ENCODE measurements at places on chromosomes 1 and 21.

DNA sequence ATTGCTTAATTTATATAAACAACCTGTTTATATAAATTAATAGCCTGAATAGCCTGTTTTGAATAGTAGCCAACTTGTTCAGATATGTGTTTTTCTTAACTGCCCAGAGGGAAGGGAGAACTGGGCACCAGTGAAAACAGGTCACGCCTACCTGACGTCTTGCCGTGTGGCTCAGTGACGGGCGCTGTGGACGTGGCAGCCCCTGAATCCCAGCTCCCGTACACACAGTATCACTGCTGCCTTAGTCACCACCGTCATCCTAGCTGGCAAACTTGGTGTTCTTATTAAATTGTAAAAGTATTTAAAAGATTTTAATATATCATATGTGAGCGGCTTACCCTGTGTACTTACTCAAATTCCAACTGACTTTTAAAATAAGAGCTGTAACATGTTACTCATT is 35.4 kb upstream of the TRAPPC10 start:
- no peak for DNase-seq

DNA sequence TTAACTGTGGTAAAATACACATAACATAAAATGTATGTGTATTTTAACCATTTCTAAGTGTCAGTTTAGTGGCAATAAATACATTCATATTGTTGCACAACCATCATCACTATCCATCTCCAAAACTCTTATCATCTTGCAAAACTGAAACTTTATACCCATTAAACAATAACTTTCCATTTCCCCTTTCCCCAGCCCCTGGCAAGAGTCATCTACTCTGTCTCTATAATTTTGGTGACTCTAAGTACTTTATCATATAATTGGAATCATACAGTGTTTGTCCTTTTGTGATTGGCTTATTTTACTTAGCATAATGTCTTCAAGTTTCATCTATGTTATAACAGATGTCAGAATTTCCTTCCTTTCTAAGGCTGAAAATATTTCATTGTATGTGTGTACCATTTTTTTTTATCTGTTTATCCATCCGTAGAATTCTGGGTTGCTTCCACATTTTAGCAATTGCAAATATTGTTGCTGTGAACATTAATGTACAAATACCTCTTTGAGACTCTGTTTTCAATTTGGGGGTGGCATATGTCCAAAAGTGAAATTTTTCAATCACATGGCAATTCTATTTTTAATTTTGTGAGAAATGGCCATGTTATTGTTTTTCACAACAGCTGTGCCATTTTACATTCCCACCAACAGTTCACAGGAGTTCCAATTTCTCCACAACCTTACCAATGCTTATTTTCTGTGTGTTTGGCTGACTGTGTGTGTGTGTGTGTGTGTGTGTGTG is 153.9 kb upstream of the GORAB start:
- DNase-seq = no peak

GRCh38 chr21:34707876-34708325 is 39.1 kb downstream of the CLIC6 start:
- no peak for DNase-seq

GRCh38 chr1:161222175-161223019 is 1.0 kb downstream of the APOA2 start:
- no peak for DNase-seq

GRCh38 chr1:21655748-21656147 is 13.4 kb downstream of the RAP1GAP start:
- peak; percentile 58 for DNase-seq
